ENCODE measurements at places on chromosomes 12 and 14.

DNA sequence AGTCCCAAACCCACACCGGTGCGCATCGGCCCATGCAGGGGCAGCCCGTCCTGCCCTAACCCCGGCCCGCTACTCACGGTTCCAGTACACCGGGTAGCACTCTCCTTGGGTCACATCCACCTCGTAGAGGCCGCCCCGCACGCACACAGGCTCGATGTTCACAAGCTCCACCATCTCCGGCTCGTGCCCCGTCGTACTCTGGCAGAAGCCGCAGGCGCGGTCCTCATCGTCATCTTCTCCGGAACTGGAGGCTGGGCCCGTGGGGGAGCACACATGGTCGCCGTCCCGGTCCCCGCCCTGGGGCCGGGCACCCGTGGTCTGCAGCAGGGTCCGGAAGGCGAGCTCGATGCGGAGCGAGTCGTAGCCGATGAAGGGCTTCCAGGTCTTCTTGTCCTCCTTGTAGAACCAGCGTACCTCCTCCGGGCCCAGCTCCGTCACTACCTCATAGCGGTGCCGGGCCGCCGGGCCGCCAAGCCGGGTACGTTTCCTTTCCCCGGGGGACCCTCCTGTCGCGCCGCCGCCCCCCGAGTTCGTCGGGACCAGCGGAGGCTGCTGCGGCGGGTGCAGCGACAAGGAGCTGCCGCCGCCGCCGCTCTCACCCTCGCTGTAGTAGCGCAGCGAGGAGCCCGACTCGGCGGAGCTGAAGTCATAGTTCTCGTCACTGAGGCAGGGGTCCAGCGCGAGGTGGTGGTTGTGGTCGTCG lies 788 bp downstream of the DDHD1 start:
- peak; percentile 61 for DNase-seq

GRCh38 chr14:42163136-42163535 lies 556.5 kb downstream of the LRFN5 start:
- no peak for DNase-seq

DNA sequence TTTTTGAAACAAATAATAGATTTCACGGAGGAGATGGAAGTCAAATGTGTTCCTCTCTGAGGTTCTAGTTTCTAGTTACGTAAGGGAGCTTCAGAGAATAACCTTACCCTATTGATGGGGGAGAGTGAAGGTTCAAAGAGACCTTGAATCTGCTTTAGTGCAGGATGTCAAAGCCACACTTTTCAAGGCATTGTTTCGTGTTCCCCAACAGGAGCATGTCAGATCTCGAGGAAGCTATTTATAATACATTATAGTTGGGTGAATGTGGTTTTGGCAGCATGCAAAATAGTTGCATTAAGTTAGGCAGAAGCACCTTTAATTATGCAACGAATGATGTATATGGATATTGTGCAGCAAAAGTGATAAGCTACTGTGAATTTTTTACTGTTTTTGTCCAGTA lies 614.9 kb downstream of the SLC16A7 start:
- DNase-seq = no peak

GRCh38 chr14:30958555-30959407 lies 66.7 kb upstream of the AP4S1 start:
- DNase-seq = no peak

DNA sequence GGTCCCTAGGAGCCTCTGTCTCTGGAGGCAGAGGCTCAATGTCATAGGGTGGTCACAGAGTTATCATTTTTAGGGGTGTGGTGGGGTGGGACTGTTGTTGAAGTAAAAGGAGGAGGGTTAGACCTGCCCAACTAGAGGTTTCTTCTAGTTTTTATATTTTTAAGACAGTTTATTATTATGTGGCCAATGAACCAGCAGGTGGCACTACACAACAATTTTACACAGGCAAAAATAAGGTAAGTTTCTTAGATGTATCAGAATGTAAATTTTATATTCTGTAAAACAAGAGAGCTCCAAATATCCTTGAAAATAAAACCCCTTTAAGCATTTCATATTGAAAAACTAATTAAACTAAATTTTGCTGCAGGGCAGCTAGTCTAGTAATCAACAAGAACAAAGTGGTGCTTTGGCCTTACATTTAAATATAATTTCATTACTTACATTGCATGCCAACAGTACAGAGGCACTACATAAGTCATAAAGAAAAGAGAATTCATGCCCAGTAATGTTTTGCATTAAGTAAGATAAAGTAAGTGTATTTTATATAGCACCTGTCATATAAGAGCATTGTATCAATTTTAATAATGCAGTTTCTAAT lies 22.2 kb upstream of the OVCH1 start:
- no peak for DNase-seq

GRCh38 chr12:52037248-52037861 lies 13.9 kb upstream of the NR4A1 start:
- no peak for DNase-seq

DNA sequence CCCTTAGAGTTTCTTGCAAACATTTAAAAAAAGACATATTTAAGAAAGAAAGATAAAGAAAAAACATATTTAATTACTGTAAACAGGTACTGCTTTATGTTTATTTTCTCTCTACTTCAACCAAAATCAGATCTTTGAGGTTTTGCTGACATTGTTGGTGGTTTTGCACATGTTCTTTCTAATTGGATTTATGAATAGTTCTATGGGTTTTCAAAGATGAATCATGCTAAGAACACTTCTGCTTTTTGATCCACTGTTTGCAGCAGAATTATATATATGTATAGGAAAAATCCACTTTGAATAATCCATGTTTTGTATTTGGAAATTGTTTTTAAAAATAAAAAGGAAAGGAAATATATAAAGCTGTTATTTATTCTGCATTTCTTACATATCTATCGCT lies 78.4 kb downstream of the FRMD6 start:
- DNase-seq = no peak

- peak; percentile 64 for DNase-seq
Observed at GRCh38 chr14:106228541-106229158, 702.3 kb downstream of the TMEM121 start.

GRCh38 chr12:87814625-87815024 lies 214.6 kb downstream of the C12orf50 start:
- DNase-seq = no peak

DNA sequence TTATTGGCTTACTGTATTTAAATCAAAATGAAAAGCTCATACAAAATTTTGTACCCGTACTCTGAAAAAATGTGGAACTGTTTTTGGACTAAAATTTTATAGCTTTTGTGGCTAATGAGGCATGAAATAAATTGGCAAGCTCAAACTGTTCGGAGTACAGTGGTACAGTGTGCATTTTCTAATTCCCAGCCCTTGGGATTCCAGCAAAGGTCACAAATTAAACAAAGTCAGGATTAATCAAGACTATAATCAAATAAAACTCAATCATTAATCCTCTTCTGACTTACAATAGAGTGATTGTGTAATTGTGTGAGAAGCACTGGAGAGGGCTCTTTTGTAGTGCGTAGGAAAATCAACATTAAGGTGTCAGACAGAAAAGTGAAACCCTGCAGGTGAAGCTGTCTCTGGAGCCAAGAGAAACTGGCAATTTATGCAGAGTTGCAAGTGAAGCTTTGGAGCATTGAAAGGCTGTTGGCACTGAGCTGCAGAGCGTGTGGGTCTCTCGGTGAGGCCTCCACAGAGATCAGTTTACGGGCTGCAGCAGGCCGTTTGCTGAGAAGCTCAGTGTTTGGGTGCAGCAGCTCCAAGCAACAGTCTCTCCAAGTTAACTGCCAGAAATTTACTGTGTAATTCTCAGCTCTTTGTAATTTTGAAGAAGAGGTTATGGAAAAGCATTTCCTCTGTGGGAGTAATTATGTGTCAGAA lies 275.9 kb downstream of the FBXL14 start:
- DNase-seq = no peak

GRCh38 chr14:89899291-89899690 lies 55.2 kb downstream of the EFCAB11 start:
- no peak for DNase-seq

DNA sequence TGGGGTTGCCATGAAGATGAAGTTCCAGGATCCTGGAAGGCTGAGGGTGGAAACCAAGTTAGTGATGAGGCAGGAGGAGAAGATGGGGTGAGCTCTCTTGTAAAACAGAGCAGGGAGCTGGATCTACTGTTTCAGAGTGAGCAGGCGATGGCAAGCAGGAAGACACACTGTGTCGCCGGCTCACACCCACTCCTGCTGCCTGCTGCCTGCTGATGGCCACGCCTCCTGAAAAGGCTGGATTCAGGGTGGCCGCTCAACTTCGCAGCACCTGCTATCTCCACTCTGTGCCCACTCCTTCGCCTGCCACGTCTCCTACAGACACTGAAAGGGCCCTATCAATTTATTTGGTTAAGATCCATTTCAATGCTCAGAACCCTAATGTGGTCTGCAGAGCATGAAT lies 96.1 kb downstream of the RBM19 start:
- DNase-seq = no peak

DNA sequence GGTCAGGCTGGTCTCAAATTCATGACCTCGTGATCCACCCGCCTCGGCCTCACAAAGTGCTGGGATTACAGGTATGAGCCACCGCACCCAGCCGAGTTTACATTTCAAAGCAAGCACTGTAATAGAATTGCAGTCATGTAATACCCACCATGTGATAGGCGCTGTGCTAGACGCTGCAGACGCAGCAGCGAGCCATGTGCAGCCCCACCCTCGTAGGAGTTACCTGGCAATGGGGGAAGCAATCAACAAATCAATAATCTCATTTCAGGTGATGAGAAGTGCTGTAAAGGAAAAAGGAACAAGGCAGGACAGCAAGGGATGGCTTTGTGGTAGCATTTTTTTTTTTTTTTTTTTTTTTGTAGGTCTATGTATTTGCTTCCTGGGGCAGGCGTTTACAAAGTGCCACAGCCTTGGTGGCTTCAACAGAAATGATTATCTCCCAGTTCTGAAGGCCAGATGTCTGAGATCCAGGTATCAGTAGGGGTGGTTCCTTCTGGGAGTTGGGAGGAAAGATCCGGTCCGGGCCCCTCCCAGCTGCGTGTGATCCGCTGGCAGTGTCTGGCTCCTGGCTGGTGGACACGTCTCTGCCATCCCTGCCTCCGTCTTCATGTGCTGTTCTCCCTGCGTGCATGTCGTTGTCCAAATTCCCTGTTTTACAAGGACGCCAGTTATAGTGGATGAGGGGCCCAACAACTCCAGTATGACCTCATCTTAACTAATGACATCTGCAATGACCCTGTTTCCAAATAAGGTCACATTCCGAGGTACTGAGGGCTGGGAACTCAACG lies 72.8 kb downstream of the TNFAIP2 start:
- DNase-seq = no peak

DNA sequence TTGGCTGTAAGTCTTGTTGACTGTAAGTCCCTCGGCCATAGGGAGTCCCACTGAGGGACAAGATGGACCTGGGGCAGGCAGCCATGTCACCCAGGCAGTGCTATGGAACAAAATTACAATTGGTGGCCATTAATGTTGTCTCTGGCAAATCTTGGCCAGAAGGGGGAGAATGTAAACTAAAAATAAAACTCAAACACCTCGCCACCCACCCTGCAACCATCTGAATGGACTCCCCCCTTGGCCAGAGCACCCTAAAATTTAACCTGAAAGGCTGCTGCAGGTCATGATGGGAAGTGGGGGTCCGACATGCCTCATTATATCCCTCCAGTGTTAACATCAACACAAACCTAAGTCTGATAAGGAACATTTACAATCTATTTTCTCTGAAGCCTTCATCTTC lies 8.2 kb downstream of the SLC22A17 start:
- no peak for DNase-seq

DNA sequence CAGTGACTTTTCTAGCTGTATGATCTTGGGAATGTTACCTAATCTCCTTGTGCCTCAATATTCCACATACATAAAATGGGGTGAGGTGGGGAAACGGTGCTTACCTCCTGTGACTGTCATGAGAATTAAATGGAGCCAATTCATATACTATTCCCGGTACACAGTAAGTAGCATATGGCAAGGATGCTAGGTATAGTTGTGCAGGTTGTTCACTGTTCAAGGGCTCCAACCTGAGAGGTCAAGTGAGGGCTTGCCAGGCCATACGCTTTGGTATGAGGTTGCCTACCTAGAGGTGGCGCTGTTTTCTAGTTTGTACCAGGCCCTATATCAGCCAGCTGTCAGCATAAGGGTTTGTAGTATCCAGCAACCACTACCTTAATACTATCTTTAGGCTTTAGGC lies 3.6 kb upstream of the BATF start:
- no peak for DNase-seq

DNA sequence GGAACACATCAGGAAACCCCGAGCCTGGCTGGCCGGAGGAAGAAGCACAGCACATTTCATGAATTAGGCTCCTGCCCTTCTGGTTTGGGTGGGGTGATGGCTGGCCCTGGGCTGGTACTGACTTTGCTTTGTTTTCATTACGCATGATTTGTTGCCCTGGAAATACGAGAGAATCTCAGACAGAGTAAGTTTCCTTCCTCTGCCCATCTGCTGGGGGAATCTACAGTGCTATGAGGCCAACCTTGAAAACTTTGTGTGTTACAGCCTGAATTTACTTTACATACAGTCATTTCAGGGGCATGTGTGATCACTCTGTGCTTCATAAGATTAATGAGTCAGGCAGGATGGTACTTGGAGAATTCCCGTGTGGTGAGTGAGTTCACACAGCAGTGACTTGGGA lies 20.5 kb upstream of the SLC5A8 start:
- no peak for DNase-seq

DNA sequence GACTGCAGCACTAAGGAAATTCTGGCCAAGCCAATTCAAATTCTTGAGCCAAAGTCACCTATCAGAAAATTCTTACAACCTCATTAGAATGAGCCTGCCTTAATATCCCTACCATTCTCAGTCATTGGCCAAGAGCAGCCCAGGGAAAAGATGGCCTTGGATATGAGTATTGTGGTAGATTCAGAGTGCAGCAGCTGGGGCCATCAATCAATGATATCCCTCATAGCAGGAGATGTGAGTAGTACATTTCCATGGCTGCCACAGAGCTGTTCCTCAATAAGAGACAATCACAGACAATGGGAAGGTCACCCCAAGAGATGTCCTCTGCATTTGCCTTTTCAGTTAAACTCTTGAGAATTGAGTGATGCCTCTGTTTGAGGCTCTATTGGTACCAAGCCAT lies 161.6 kb downstream of the DYRK2 start:
- DNase-seq = no peak

DNA sequence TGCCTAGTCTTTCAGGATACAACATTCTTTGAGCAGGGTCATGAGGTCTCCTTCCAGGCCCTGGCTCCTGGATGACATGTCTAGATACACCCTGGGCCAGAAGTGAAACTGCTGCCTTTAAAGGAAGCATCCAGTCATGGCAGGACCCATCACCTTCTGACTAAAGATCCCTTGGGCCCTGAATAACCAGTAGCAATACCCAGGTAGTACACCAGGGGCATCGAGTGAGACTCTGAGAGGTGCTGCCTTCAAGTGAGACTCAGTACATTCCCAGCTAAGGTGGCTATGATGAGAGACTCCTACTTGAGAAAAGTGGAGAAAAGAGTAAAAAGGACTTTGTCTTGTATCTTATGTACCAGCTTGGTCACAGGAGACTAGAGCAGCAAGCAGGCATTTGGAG lies 23.5 kb downstream of the OR6C68 start:
- DNase-seq = no peak

GRCh38 chr12:124191966-124192365 lies 102.9 kb upstream of the RFLNA start:
- DNase-seq = no peak

DNA sequence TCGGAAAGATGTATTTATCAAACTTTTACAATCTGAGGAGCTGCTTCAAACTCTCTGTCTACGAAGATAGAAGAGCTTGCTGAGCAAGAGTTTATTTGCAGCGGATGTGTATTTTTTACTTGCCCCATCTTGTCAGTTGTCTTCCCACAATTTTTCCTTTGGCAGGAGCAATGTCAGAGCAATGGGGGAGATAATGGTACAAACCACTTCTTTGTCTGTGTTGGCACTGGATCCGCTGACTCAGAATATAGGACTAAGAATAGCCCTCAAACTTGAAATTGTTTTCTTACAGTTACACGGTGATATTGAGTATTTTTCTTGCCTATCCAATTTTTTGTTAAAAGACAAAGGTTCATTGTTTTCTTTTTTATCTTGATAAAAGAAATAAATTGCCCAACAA lies 27.6 kb downstream of the HELB start:
- DNase-seq = no peak

Measured in stimulated activated CD4-positive, alpha-beta T cell treated with anti-CD3 and anti-CD28 coated beads, Interleukin-4, amount 100 ng/mL, for 4 hours (primary cell).